HepG2 (cell line): ENCODE measurements at places on chromosomes 5 and 9. TPM values are rescaled to one million over a fixed set of nuclear protein-coding genes. Genes with fewer than 3 reads are reported as not detected.

Gene FOXD4L5
- polyA plus RNA-seq, result 0.10 and 0.20 TPM in 2 replicates

Gene AK8
- 0.09 and 0.11 TPM in 2 replicates for polyA plus RNA-seq

Gene EIF4E1B
- not detected in 2 replicates for polyA plus RNA-seq

Gene ARL14EPL
- polyA plus RNA-seq, result not detected in 2 replicates

Gene NEUROG1
- not detected in 2 replicates for polyA plus RNA-seq

Gene ORM2
- polyA plus RNA-seq, result 824 and 855 TPM in 2 replicates

Gene SPINK7
- 0.15 TPM in 1 of 2 replicates, not detected in the other for polyA plus RNA-seq

Gene PDCD1LG2
- polyA plus RNA-seq, result not detected in 2 replicates

Gene PTGES
- polyA plus RNA-seq, result not detected in 2 replicates

Gene SLC34A1
- polyA plus RNA-seq, result 0.03 TPM in 2 replicates

Gene TUSC1
- not detected in 2 replicates for polyA plus RNA-seq

Gene KLF9
- polyA plus RNA-seq, result 7.1 and 7.2 TPM in 2 replicates

Gene MEIKIN
- polyA plus RNA-seq, result not detected in 2 replicates

Gene PTGS1
- 0.05 and 0.08 TPM in 2 replicates for polyA plus RNA-seq

Gene EPB41L4A
- 0.03 TPM in 1 of 2 replicates, not detected in the other for polyA plus RNA-seq

Gene ZNF879
- 0.74 and 0.83 TPM in 2 replicates for polyA plus RNA-seq

Gene HAPLN1
- polyA plus RNA-seq, result not detected in 2 replicates

Gene SPEF2
- polyA plus RNA-seq, result 1.2 and 1.5 TPM in 2 replicates

Gene KIF24
- 1.1 TPM in 2 replicates for polyA plus RNA-seq

Gene PCDHGA6
- 0.51 and 0.54 TPM in 2 replicates for polyA plus RNA-seq

Gene KIF4B
- polyA plus RNA-seq, result not detected in 2 replicates

Gene HARS1
- 36.9 and 37.2 TPM in 2 replicates for polyA plus RNA-seq

Gene ARHGEF37
- polyA plus RNA-seq, result 0.18 and 0.39 TPM in 2 replicates

Gene FAM120A
- polyA plus RNA-seq, result 39.2 and 44.4 TPM in 2 replicates

Gene MLANA
- polyA plus RNA-seq, result 0.18 TPM in 1 of 2 replicates, not detected in the other

Gene PCDHGA7
- polyA plus RNA-seq, result 0.11 and 0.13 TPM in 2 replicates

Gene P4HA2
- 108 and 126 TPM in 2 replicates for polyA plus RNA-seq

Gene ANKRD31
- 0.01 and 0.03 TPM in 2 replicates for polyA plus RNA-seq

Gene HNRNPAB
- 46.1 and 62.6 TPM in 2 replicates for polyA plus RNA-seq

Gene SPATA31D4
- polyA plus RNA-seq, result not detected in 2 replicates

Gene DMRT3
- not detected in 2 replicates for polyA plus RNA-seq

Gene OR13J1
- not detected in 2 replicates for polyA plus RNA-seq

Gene FGF10
- polyA plus RNA-seq, result not detected in 2 replicates

Gene TRAF1
- polyA plus RNA-seq, result 1.0 and 1.8 TPM in 2 replicates

Gene RELL2
- polyA plus RNA-seq, result 6.4 and 9.9 TPM in 2 replicates

Gene CACNA1B
- under 0.01 TPM in 1 of 2 replicates, not detected in the other for polyA plus RNA-seq

Gene INSYN2B
- polyA plus RNA-seq, result not detected in 2 replicates

Gene GFI1B
- polyA plus RNA-seq, result 0.15 and 0.26 TPM in 2 replicates

Gene CAMSAP1
- 3.8 and 4.1 TPM in 2 replicates for polyA plus RNA-seq

Gene SLC4A9
- polyA plus RNA-seq, result 0.05 TPM in 1 of 2 replicates, not detected in the other

Gene PAXX
- 14.0 and 18.0 TPM in 2 replicates for polyA plus RNA-seq

Gene SLC36A1
- 8.5 and 8.9 TPM in 2 replicates for polyA plus RNA-seq

Gene SPINK4
- 2.0 and 3.4 TPM in 2 replicates for polyA plus RNA-seq

Gene LCNL1
- polyA plus RNA-seq, result not detected in 2 replicates

Gene OMD
- polyA plus RNA-seq, result not detected in 2 replicates
